ENCODE measurements at places on chromosomes 2 and 18.

DNA sequence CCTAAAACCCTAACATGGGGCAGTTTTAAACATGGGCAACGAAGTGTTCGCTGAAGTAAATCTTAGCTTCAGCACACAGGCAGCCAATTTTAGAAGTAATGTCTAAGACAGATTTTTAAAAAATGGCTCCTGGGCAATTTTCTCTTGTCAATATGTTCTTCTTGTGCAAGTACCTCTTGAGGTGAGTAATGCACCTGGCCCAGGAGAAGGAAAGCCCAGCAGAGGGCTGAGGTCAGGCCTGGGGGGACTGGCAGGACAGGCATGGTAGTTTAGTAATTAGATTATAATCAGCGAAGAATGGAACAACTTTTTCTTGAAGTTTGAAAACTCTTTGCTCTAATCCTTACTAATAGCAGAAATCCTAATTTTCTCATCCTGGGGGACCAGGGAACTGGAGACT, 77.6 kb downstream of the SPRED2 start:
- no peak for DNase-seq

- peak; percentile 81 for DNase-seq
Measured at GRCh38 chr2:27051902-27052645, 606 bp downstream of the AGBL5 start.

- no peak for DNase-seq
Measured at GRCh38 chr18:25141886-25142285, 210.1 kb downstream of the ZNF521 start.

DNA sequence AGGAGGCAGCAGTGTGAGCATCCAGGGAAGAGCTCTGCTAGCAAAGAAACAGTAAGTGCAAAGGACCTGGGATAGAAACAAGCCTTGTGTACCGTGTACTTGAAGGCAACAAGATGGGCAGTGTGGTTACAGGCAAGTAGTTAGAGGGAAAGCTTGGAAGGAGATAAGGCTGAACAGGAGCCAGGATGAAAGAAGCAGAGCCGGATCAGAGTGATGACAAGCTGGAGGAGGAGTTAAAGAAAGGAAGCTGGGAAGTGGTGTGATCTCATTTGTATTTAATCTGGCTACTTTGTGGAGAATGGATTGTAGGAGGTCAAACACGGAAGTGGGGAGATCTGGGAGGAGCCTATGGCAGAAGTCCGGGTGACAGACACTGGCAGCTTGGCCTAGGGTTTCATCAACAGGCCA, 44.7 kb upstream of the VPS54 start:
- DNase-seq: no peak

DNA sequence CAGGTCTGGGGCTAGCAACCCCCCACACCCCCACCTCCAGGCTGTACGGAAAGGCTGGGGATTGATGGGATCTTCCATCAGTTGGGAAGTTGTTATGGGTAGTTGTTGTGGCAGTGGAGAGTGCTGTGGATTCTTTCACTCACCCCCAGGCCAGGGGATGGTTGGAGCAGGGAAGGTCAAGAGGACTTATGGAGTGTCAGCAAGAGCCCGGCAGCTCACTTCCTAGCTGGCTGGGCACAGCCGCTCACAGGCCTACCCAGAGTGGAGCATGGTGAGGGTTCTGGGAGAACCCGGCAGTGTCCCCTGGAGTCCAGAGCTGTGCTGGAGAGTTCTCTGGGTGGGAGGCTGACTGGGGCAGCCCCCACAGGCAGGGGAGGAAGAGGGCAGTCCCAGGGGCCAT, 122.2 kb downstream of the MSH2 start:
- no peak for DNase-seq

DNA sequence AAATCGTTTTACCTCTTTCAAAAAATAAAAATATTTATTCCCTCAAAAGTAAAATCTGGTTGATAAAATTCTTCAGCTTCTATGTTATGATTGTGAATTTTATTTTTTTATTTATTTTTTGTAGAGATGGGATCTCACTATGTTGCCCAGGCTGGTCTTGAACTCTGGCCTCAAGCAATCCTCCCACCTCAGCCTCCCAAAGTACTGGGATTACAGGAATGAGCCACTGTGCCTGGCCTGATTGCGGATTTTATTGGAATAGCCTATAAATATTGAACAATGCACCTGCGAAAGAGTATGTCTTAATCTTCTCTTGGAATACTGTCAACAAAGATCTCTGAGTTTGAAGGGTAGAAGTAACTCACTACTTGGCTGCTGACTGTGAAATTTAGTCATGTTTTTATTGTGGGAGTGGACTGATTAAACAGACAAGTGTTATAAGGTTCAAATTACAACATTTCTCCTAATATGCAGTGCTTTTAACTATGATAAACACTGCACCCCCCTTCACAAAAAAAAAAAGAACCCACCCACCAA, 138.0 kb downstream of the AFF3 start:
- no peak for DNase-seq

DNA sequence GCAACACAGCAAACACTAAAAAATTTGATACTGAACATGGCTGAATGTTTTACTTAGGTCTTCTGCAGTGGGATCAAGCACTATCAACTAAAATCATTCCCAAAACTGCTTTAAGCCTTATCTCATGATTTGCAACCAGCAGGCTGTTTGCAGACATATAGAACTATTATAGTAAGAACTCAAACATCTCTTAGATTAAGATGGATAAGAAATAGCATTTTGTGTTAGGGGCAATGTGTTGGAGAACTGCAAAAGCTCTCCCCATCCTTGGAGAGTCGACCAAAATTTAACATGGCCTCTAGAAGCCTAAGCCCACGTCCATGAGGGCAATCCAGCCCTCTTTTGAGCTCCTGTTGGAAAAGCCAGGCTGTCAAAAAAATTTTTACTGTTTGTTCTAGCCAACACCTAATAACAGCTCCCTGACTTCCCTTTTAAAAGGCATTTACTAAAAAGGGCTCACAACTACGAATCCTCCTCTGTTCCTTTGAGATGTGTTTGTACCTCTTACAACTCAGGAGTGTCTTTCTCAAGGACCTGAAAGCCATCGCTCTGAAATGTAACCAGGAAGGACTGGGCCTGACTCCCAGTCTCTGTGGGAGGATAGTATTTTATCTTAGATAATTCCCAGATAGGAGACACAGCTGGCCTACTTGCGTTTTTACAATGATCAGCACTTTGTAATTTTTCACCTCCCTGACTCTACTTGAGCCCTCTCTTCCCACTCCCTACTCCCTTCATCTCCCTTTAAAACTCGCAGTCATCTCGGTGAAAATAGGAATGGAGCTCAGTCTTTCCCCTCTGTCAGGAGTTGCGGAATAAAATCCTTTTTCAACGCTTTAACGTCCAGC, 1.4 kb downstream of the KRCC1 start:
- no peak for DNase-seq

DNA sequence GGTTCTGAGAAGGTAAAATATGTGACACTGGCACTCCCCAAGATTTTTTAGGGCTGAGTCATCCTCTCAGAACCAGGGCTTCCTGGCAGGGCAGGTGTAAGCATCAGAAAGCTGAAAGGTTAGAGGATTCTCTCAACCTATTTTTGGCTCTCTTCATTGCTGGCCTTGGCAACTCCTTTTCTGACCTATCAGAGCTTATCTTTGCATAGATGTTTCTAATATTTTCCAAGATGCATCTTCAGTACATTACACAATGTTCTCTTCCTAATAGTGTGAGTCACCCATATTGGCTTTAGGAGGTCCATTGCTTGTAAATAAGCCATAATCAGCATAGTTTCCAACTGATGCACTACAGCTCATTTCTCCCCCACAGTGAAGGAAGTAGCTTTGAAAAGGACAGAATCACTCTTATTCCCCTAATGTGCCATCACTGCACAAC, 2008.4 kb upstream of the PIK3C3 start:
- DNase-seq: peak; percentile 1

GRCh38 chr2:239181903-239182581, 218.8 kb downstream of the HDAC4 start:
- DNase-seq: no peak

GRCh38 chr2:437756-438393, 150.0 kb upstream of the ALKAL2 start:
- DNase-seq: no peak

- DNase-seq: no peak
Measured at GRCh38 chr2:36376319-36376765, 20.8 kb downstream of the CRIM1 start.

DNA sequence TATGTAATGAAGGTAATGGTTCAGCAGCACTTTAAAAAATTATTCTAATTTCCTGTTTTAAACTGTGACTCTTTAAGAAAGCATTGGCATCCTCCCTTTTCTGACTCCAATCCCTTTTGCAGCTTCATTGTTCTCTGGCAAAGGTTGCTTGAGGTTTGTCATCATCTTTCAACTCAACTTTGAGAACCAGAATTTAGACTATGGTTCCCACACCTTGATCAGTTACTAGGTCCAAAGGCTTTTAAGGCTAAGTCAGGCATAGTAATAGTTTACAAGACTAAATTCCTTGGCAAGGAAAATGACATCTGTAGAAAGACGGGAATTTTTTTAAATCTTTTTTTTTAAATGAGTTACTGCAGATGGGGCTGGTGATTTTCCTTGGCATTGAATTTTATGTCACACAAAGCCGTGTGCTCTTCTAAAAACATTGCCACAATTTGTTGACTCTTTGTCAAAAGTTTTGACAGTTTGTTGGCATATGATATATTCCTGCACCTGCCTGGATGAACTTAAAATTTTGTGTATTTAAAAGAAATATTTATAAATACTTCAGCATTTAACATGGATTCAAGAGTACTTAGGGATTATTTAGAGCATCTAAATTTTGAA, 451.0 kb downstream of the MEIS1 start:
- DNase-seq: no peak

GRCh38 chr2:101887328-101887727, 104.4 kb upstream of the IL1R2 start:
- no peak for DNase-seq

DNA sequence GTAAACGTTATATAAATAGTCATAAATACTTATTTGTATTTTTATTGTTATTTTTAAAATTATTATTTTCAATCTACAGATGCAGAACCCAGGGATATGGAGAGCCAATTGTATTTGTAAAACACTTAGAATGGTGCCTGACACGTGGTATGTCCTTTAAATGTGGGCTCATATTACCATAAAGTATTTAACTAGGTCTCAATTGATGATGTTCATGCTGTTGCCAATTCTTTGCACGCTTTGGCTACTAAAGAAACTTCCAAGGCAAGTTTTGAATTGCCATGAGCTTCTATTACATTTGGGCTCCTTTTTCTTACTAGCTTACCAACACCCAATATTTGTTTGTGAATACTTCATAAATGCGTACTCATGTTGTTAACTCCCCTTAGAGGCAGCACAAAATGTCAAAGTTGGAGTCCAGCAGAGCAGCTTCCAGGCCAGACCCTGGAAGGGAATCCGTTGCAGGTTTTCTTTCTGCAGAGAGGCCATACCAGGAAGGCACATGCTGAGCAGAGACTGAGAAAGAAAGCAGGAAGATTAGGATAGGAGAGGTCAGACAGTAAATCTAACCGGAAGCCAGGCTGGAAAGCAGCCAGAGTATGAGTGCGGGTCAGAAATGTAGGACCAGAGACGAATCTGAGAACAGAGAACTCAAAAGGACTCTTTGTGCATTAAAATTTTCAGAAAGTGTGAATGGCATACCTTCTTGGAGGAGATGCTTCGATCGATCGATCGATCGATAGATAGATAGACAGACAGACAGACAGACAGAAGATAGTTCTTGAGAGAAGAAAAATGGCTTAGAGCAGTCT, 4.2 kb upstream of the NOSTRIN start:
- DNase-seq: peak; percentile 48

GRCh38 chr2:15242936-15243461, 318.1 kb downstream of the NBAS start:
- DNase-seq: no peak

- no peak for DNase-seq
Measured at GRCh38 chr2:32559136-32559535, 68.7 kb upstream of the TTC27 start.

- peak; percentile 23 for DNase-seq
Measured at GRCh38 chr2:67476809-67477790, 80.0 kb downstream of the ETAA1 start.

GRCh38 chr2:204665207-204665606, 119.9 kb downstream of the PARD3B start:
- no peak for DNase-seq

- no peak for DNase-seq
Measured at GRCh38 chr2:111108745-111109271, 11.9 kb upstream of the BCL2L11 start.

DNA sequence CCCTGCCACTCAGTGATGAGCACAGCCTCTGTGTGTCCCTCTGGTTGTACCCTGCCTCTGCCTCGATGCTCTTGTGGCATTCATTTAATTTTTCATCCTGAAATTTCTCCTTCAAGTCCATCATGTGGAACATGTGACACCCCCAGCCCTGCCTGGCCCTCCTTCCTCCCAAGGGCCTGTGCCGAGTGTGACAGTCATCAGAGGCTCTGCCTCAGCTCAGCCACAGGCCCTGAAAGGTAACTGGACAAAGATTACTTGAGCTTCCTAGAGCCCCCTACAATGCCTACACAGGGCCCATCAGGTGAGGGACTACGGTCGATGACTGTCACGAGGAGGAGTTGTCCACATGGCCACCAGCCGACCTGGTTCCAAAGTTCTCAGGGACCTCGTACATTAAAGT, 75.1 kb downstream of the C1QL2 start:
- DNase-seq: no peak

- DNase-seq: no peak
Measured at GRCh38 chr2:143117225-143117624, 12.0 kb upstream of the ARHGAP15 start.

- DNase-seq: no peak
Measured at GRCh38 chr2:125630377-125630776, 1025.6 kb upstream of the GYPC start.
